Cardiac muscle cell (in vitro differentiated cells and primary cell): ENCODE measurements at places on chromosomes 1 and 21. TPM values are rescaled to one million over a fixed set of nuclear protein-coding genes. Genes with fewer than 3 reads are reported as not detected.

NAV1 gene
- polyA plus RNA-seq = 99.0 and 127 TPM in 2 replicates

LY9 gene
- not detected in 2 replicates for polyA plus RNA-seq

GJA4 gene
- 0.86 TPM in 1 of 2 replicates, not detected in the other for polyA plus RNA-seq

- peaks cover 4% of the 10 kb centered on the region for H3K27me3 ChIP-seq
- no peaks in the 10 kb centered on the region for H3K36me3 ChIP-seq
- peaks cover 42% of the 10 kb centered on the region for H3K4me1 ChIP-seq
- peak overlapping the region; percentile 99 for H3K4me3 ChIP-seq
Observed at GRCh38 chr1:10794724-10795275, 1.6 kb downstream of the CASZ1 start.

GRCh38 chr1:109627692-109628399 is 8.2 kb downstream of the AMPD2 start:
- H3K36me3 ChIP-seq = peaks cover 11% of the 10 kb centered on the region
- H3K4me3 ChIP-seq = no peak overlapping the region
